Activated CD8-positive, alpha-beta T cell treated with anti-CD3 and anti-CD28 coated beads, Interleukin-2, amount 10 ng/mL, durations not matched to agents 7 days and 5 days (primary cell): ENCODE measurements at places on chromosomes 3 and 15.

GRCh38 chr3:45043728-45044299, 17.7 kb downstream of the CLEC3B start:
- DNase-seq, result no peak

GRCh38 chr3:168696051-168696450, 600.3 kb upstream of the GOLIM4 start:
- no peak for DNase-seq

DNA sequence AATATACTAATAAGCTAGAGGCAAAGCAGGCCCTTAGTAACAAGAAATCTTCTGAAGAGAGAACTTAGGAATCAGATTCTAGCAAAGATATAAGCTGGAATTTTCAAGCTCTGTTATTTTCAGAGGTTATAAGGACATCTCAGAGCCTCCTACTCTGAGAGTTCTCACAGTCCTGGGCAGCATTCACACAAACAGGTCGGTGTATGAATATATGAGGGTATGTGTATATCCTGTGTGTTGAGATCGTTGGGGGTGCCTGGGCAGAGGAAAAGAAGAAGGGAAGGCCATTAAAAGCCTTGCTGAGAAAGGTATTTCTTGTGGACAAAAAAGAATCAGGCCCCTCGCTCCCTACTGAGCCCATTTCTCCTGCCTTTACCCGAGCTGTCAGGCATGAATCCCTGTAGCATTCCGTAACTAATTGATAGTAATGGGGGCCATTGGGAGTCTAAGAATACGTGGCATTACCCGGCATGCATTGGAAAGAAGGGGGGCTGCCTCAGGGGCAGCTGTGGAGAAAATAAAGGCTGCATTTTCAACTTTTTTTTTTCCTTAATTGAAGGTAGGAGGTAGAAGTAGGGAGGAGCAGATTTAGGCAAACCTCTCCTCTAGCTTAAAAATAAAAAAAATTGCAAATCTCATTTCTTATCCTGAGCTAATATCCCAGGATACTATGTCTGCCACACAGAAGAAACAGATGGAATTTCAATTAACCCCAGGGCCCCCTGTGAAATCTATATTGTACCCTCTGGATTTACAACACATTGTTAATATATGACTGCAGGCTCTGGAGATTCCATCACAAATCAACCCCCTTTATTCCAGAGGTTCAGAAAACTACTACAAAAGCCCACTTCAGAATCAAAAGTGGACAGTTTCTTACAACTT, 103.8 kb downstream of the GTPBP8 start:
- no peak for DNase-seq

DNA sequence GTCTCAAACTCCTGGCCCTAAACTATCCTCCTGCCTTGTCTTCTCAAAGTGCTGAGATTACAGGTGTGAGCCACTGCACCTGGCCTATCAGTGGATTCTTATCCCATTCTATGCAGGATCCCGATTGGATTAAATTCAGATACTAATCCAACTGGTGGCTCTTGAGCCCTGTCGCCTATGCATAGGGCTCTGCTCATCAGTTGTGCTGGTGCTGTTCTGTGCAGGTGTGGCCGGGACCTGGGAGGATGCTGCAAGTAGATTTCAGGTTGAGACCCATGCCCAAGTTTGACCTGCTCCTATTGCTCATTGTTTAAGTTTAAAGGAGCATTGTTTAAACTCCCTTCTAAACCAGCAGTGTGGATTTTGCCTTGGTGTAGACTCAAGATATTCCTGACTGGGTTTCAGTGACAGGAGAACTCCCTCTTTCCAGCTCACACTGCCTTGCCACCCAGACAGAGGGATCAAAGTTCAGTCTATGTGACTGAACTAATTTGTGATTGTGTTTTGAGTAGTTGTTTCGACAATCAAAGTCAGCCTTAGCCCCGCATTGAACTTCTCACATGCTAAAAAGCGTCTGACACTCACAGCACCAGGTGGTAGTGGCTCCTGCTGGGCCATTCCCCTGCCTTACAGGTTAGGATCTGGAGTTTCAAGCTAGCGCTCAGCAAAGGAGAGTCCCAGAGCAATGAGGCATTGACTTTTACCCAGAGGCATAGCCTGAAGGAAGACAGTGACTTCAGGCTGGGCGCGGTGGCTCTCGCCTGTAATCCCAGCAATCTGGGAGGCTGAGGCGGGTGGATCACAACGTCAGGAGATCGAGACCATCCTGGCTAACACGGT, 45.0 kb upstream of the PIK3CB start:
- DNase-seq, result no peak

DNA sequence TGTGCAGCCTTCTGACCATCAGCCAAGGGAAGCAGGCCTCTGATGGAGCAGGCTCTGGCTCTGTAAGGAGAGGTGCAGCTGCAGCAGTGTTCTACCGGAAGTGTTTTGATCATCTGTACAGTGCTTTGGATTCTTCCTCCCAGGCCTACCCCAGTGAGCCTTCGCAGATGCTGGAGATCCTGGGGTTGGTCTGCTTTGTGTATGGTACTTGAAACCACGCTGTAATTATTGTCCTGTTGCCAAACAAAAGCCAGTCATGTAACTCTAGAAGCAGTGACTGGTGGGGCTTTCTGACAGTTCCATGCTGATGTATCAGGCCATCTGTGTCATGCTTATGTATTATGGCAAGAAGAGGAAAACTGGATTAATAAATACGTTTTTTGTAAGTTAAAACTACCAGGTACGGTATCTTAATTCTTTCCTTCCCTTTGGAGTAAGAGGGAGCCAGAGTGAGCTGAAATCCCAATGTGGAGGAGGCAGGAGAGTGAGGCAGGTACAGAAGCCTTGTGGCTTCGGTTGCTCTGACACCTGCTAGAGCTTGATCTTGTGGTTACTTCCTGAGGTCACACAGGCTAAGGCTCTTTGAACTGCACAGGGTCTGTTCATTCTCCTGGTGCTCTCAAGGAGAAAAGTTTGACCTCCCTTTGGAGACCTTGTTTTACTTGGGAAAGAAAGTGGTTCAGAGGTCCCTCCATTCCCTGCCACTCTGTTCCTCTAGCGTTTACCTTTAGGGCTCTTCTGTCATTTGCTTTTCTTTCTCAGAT, 3.7 kb downstream of the TMEM42 start:
- DNase-seq, result peak; percentile 47

GRCh38 chr3:52887166-52887565, 10.2 kb downstream of the STIMATE start:
- no peak for DNase-seq

DNA sequence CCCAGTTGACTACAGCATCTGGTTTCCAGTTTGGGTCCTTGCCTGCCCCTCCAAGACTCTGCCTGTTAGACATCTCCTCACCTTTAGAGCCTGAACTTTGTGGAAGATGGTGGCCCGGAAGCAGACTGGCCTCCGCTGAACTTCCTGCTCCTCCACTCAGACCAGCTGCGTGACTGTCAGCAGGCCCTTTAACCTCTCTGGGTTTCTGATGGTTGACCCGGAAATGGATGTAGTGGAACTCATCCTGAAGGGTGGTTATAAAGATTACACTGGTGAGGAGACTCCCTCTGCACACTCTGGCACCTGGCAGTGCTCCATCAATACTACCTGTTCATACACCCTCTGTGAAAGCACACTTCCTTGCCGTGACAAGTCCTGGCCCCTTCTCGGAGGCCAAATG, 151.9 kb upstream of the TLE3 start:
- no peak for DNase-seq

GRCh38 chr3:158568784-158569183, 2.2 kb upstream of the MLF1 start:
- no peak for DNase-seq

DNA sequence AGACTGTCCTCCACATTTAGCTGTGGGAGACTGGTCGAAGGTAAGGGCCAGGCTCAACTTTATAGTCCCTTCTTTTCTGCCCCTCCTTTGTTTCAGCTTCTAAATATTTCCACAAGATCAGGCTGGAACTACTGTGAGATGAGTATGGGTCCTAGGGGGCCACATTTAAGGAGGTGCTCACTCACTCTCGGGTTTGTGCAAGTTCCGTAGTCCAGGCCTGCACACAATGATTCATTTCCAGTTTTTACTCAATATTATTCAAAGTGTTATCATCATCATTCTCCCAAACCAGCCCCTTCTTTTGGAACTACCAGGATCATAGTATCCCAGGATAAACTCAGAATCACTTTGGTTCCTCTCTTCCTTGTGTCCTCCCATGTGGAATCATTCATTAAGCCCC, 289.1 kb downstream of the ADAMTSL3 start:
- DNase-seq, result no peak

DNA sequence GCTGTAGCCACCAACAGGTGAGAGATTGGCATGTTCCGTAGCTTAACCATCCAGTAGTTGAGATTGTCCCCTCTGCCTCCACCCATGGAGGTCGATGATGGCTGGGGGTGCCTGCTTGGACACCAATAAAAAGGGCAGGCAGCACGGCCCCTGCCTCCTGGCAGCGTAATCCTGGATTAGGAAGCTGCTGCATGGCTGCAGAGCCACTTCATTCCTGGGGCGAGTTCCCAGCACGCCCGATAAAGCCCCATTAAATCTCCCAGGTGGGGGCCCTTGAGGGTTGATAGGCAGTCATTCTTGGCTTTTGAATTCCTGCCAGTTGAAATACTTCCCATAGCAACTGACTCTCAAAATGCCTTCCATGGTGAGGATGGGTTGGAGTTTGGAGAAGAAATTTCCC, 67.8 kb downstream of the PLXNA1 start:
- no peak for DNase-seq

DNA sequence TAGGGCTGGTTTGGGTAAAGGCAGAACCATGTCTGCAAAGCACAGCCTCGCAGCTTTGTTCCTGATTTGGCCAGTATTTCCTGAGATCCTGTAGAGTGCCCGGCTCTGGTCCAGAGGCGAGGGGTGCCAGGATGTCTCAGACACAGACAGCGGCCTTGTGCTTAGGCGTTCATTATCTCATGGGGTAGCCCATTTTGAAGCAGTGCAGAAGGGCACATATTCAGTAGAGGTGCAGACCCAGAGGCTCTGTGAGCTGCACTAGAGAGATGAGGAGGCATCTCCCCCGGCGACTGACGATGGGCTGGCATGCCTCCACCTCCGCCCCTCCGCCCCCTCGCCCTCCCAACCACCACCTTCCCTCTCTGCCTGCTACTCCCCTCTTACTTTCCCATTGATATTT, 170.3 kb downstream of the CHDH start:
- DNase-seq, result no peak

DNA sequence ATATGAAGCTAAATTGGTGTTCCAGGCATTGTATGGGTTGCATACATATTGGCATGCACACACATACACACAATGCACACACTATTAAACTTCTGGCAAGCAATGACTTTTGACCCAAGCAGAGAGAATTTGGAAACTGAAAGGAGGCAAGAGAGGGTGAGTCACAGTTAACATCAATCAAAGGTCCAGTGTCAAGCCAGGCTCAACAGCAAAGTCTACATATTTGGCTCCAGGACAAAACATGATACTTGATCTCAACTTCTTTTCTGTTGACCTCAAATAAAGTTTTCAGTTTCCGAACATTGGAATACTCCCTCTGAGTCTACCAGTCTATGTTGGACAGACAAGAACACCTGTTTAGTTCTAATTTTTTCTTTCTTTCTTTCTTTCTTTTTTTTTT, 28.3 kb downstream of the IL12A start:
- DNase-seq, result no peak

GRCh38 chr15:75695634-75696310, 16.9 kb downstream of the CSPG4 start:
- no peak for DNase-seq

DNA sequence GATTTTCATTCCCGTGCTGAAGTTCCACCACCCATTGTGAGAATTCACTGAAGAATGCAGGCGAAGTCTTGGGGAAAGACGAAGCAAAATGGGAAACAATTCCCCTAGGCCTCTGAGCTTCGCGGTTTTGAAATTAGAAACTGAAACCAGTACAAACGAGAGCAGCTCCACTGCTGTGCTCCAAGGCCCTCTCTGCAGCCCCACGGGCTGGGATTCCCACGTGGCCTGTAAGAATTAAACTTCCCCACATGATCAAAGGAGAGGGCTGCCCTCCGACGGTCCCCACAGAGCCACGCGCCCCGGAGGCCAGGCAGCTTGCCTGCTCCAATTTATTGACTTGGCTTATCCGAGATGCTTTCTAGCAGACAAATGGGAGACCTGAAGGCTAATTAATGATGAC, 144.0 kb downstream of the GREM1 start:
- DNase-seq, result no peak

GRCh38 chr3:11924518-11924917, 77.8 kb upstream of the TAMM41 start:
- DNase-seq, result no peak

DNA sequence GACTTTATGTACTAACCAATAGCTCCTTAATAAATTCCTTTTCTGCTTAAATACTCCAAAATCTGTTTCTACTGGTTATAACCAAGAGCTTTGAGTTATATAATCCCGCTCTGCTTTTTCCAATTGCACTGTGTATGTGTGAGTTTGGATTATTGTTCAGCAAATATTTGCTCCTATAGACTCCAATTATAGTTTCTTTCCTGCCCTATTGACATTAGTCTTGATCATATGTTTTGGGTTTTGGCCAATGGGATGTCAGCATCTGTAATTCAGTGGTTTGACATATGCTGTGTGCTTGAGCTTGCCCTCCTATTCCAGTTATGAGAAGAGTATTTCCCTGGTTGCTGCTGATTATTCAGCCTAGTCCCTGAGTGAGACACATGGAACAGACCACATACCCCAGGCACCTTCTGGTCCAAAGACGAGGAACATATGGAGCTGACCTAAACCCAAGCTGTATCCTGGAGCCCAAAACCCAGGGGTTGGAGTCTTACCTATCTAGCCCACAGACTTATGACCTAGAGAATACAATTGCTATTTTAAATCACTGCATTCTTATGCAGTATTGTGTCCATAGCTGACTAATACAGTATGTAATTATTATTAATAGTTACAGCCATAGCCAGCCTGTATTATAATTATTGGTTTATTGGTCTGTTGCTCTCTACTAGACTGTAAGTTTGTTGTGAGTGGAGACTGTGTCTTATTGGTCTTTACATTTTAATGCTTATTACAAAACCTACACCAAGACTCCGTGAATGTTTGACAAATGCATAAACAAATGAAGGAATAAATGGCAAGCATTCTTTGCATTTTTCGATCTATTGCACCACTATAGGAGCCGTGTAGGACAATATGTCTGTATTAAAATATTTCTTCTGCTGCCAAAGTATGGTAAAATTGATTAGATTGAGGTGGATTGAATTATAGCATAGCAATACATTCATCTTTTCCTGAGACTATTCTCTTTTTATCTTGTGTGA, 11.7 kb upstream of the ZNF280D start:
- no peak for DNase-seq

DNA sequence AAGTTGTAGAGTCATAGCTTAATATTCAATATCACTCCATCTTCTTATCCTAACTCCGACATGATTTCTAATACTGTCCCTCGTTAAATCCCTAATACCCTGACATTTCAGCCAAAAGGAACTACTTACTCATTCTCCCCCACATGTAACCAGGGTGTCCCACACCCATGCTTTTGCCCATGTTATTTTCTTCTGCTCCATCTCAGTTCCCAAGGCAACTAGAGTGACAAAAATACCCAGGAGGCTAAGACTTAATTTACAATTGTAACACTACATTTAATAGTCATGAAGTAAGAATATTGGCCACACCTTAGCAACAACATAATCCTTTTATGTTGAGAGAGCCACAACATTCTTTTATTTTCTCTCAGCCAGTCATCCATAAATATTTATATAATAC, 248.5 kb upstream of the TGFBR2 start:
- no peak for DNase-seq
